ENCODE measurements at places on chromosomes 5 and 9. TPM values are rescaled to one million over a fixed set of nuclear protein-coding genes. Genes with fewer than 3 reads are reported as not detected.

The ADAMTSL1 gene
- 531 TPM for total RNA-seq

The CYSRT1 gene
- 0.30 TPM for total RNA-seq

The NEUROG1 gene
- total RNA-seq = not detected

The GPR150 gene
- under 0.01 TPM for total RNA-seq

The ALDH1B1 gene
- total RNA-seq = 62.5 TPM

The TAF11L10 gene
- total RNA-seq = not detected

The SELENOP gene
- 0.32 TPM for total RNA-seq

The DRD1 gene
- total RNA-seq = not detected

The SEMA6A gene
- 0.05 TPM for total RNA-seq

The PHF24 gene
- 0.30 TPM for total RNA-seq

The FOXD4L3 gene
- not detected for total RNA-seq

The MTRR gene
- 28.5 TPM for total RNA-seq

The TMEM8B gene
- 6.2 TPM for total RNA-seq

The OMD gene
- total RNA-seq = not detected

The TRIM36 gene
- total RNA-seq = 1.4 TPM

The SLIT3 gene
- 29.4 TPM for total RNA-seq

The PCDHGA4 gene
- total RNA-seq = 5.8 TPM

The AQP3 gene
- total RNA-seq = 0.59 TPM

The HAVCR2 gene
- total RNA-seq = not detected
